ENCODE measurements at places on chromosomes 11 and 22.

GRCh38 chr11:134413826-134414731 lies 2.0 kb upstream of the B3GAT1 start:
- DNase-seq = no peak

- peak; percentile 40 for DNase-seq
Measured at GRCh38 chr11:125494974-125495725, 915 bp downstream of the FEZ1 start.

DNA sequence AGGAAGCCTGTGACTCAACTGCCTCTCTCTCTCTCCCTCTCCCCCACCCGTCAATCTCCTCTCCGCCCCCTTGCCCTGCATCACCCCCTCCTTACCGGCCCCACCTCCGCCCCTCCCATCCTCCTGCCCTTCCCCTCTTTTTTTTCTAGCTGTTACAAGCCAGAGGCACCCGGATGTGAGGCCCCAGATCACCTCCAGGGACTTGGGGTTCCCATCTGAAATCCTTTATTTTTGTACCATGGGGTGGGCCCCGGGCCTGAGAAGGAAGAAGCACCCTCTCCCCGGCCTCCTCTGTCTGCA lies 10.8 kb downstream of the KCTD17 start:
- no peak for DNase-seq

GRCh38 chr11:19447150-19447566 lies 206.4 kb upstream of the E2F8 start:
- peak; percentile 25 for DNase-seq

DNA sequence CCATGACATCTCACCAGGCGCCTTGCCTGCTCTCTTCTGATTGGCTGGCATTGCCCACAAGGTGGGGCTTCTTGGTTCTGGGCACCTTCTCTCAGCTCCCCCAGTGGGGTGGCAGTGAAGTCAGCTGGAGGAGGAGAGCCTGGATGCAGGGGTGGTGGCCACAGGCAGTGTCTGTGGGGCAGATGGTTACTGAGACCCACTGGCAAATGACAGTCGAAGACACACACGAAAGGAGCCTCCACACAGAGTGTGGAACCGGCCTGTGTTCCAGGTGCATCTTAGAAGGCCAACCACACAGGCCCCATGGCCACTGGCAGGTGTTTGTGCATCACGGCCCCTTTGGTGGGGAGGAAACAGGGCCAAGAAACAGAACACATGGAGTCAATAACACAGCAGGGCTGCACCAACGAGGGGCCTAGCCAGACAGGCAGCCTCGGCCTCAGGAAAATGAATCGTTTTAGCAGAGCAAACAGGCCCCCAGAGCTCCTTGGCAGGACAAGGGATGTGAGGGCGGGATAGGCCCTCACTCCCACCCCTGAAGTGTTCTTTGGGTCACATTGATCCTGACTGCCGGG lies 683.4 kb downstream of the TBC1D22A start:
- no peak for DNase-seq

GRCh38 chr11:86981777-86982540 lies 26.8 kb upstream of the FZD4 start:
- no peak for DNase-seq

- no peak for DNase-seq
Measured at GRCh38 chr22:32707971-32708370, 93.5 kb upstream of the TIMP3 start.

DNA sequence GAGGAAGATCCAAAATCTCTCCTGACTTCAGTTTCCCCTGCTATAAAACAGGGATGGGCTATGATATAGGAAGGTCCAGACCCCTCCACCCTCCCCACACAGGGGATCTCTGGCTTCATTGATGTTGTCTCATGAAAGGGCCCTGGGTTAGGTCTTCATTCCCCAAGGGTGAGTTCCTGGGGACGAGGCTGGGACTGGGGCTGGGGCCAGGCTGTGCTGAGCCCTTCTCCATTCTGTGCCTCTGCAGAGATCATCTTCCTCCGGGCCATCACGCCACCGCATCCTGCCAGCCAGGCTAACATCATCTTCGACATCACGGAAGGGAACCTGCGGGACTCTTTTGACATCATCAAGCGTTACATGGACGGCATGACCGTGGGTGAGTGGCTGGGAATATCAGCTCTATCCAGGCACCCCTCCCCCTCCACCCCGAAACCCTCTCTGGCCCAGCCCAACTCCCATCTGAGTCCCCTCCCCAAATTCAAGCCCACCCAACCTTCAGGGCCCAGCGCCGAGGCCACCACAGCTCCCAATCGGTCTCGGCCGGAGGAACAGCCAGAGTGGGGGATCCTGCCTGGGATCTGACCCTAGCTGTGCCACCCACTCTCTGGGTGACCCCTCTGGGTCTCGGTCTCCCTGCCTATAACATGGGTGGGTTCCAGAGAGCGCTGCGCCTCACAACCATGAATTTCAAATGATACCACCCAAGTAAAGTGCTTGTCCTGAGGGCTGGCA lies 74.2 kb downstream of the FBLN1 start:
- no peak for DNase-seq

DNA sequence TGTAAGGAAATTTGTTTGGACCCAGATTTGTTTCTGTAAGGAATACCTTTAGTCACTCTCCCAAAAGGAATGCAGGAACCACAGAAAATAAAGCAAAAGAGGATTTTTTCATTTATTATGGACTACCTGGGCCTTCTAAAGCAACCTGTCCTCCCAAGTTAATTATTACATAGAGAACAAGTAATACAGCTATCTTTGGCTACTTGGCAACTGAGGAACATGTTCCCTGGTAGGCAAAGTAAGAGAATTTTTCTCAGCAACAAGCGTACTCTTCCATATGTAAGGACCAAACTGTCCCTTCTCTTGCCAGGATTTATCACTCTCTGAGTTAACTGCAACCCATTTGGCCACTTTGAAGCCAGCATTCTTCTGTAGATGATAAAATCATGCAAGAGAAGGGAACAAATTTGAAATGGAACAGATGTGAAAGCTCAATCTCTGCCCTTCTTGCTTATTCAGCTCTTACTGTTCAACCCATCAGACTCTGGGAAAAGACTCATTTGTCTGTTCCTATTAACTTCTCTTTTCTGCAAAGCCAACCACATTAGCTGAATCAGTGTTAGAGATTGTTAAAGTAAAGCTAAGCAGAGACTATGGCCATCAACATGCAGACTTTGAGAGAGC lies 190.2 kb downstream of the SWAP70 start:
- peak; percentile 23 for DNase-seq

DNA sequence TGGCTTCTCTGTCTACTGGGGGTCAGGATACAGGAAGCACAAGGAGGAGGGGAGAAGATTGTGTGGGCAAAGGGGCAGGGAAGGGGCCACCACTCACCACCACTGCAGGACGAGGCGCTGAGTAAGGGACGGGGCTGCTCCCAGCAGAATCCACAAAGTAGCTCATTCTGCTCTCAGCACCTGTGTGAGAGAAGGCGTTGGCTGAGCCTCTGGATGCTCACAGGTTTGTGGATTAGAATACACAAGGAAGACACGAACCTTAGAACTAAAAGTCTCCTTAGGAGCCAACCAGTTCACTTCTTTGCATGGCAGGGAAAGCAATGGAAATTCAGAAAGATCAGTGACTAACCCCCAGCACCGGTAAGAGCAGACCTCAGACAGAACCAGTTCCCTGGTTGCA lies 14.4 kb downstream of the ETS1 start:
- no peak for DNase-seq

DNA sequence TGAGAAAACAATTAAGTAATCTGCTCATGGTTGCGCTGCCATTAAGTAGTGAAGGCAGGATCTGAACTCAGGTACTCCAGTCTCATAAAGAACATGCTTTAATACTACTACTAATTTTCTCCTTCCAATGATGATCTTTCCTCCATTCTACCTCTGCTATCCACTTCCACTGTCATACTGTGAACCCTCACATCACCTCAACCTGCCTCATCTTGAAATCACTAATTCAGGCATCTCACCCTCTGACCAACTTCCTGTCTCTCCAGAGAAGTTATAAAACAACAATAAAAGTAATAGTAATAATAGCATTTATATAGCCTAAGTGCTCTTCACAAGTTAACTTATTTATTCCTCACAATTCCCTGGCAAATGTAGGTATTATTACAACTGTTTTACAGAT lies 57.1 kb upstream of the PSMA1 start:
- no peak for DNase-seq

DNA sequence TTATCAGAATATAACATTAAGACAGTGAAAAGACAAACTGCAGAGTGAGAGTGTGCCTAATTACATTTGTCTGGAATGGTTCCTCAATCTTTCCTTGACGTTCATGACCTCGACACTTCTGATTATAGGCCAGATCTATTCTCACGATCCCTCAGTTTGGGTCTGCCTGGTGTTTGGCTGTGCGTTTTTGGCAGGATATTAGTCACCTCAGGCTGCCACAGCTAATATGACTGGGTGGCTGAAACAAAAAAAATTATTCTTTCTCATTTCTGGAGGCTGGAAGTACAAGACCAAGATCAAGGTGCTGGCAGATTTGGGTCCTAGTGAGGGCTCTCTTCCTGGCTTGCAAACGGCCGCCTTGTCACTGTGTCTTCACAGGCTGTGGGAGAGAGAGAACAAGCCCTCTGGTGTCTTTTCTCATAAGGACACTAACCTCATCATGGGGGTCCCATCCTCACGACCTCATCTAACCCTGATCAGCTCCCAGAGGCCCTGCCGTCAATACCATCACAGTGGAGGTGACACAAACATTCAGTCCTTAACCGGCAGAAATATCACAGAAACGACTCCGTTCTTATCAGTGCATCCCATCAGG lies 23.2 kb downstream of the IFITM10 start:
- no peak for DNase-seq

GRCh38 chr22:40330615-40331014 lies 15.7 kb upstream of the ADSL start:
- DNase-seq = no peak

GRCh38 chr11:77547863-77548551 lies 41.7 kb upstream of the AQP11 start:
- DNase-seq = peak; percentile 81

DNA sequence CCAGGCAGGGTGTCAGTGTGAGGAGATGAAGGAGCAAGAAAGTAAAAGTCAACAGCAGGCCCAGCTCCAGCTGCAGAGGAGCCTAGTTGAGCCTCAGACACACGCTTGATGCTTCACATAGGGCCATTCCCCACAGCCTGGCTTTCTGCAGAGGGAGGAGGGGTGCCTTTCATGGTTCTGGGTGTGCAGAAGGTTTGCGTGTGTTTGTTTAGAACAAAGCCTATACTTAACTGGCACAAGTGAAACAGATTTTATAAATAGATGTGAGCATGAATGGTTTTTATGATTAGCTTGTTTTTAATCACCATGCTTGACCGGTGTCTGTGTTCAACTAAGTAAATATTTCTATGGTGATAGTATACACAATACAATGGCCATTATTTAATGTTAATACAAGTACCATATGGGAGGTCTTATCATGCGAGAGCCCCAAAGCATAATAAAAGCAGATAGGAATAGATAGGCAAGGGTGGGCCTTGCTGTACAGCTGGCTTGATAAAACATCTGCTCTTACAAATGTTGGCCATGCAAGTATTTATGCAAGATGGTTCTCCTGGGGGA lies 290.2 kb downstream of the ETS1 start:
- no peak for DNase-seq

- no peak for DNase-seq
Measured at GRCh38 chr11:11312738-11313137, 40.3 kb downstream of the CSNK2A3 start.

DNA sequence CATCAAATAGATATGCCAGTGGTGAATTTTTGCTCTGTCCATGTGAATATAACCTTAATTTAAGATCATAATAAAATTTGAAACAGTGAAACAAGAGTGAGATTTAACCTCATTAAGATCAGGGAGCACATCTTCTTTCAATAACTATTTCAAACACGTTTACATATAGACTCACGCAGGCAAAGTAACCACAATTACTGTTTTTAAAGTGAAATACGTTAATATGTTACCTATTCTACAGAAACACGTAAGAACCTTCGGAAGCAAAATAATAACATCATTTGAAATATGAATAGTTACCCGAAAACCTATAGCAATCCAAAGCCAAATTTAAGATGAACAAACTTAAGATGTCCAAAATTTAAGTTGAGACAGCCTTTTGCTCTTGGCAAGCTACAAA lies 136.2 kb upstream of the ZC3H12C start:
- DNase-seq = no peak

DNA sequence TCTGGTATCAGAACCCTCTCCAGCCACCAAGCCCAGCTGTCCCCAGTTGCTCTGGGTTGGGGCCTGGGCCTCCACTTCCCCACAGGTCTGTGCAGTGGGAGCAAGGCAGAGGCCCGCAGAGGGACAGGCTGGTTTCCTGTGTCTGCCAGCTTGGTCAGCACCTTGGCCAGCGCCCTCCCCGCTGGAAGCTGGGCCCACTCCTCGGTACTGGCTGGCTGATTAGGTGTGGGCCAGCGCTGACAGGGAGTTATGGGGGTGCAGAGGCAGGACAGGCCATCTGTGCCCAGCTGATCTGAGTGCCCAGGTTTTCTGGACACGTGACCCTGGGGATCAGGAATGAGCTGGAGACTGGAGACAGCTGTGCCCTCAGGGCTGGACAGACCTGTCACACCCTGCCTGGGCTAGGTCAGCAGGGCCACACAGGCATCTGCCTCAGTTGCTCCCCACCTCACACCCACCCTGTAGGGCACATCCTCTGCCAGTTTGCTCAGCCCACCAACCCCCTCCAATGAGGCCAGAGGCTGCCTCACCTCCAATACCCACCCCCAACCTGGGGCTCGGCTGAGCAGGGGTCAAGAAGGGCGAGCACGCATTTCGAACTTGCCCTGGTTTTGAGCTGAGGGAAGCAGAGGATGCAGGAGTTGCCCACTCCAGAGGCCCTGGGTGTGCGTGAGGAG lies 175.3 kb downstream of the IGLL1 start:
- DNase-seq = peak; percentile 44

DNA sequence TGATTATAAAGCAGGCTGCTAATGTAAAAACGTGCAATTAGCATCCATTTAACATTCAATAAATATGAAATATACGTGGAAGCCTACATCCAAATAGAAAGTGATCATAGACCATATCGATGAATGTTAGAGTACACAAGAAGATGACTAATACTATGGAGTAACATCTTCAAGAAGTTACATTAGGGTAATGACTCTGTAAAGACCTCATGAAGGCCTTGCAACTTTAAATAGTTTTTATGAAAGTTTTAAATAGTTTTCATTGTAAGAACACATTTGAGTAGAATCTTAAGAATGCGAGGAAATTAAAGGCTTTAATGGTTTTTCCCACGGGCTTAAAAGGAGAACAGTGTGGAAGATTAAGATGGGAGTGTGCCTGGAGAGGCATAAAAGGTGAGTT lies 1.4 kb downstream of the TRIM34 start:
- DNase-seq = peak; percentile 24

- no peak for DNase-seq
Measured at GRCh38 chr11:97856666-97857065, 1164.1 kb upstream of the CNTN5 start.

DNA sequence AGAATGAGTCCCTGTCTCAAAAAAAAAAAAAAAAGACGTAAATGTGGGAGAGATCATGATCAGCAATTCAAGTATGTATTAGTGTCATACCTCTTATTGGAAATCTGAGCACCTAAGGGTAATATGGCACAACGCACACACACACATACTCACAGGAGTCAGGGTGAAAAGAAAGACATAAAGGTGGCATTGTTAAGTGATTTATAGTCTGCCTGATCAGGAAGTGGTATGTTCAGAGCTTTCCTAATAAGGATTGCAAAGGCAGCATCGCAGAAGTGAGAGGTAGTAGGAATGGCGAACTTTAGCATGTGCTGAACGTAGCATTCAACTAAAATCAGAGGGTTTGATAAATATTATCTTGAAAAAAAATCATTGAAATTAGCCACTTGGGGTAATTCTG lies 854.3 kb downstream of the METTL15 start:
- DNase-seq = no peak

- DNase-seq = peak; percentile 78
Measured at GRCh38 chr11:75762885-75763284, 5.7 kb upstream of the DGAT2 start.
